Myocyte (in vitro differentiated cells): ENCODE measurements at places on chromosomes 13 and 19. TPM values are rescaled to one million over a fixed set of nuclear protein-coding genes. Genes with fewer than 3 reads are reported as not detected.
A peak's percentile ranks its signal among the peaks of the same experiment; 100 is the strongest.

ZNF507 gene
- 9.8 and 11.4 TPM in 2 replicates for total RNA-seq

RNF113B gene
- total RNA-seq = not detected in 2 replicates

BST2 gene
- 0.57 and 0.62 TPM in 2 replicates for total RNA-seq

PTH2 gene
- total RNA-seq = not detected in 2 replicates

RFPL4A gene
- not detected in 2 replicates for total RNA-seq

CNMD gene
- total RNA-seq = not detected in 2 replicates

PSG1 gene
- total RNA-seq = 4.7 and 16.3 TPM in 2 replicates

CGB5 gene
- total RNA-seq = not detected in 2 replicates

RASL11A gene
- total RNA-seq = 2.9 and 4.7 TPM in 2 replicates

CBY2 gene
- not detected in 2 replicates for total RNA-seq

HMG20B gene
- total RNA-seq = 99.9 and 102 TPM in 2 replicates

ZNF229 gene
- 6.2 and 6.8 TPM in 2 replicates for total RNA-seq

GRCh38 chr13:109892101-109892500, 105.7 kb upstream of the IRS2 start:
- no peak for DNase-seq

GRCh38 chr13:24119626-24120508, 40.7 kb upstream of the SPATA13 start:
- no peak for DNase-seq

DNA sequence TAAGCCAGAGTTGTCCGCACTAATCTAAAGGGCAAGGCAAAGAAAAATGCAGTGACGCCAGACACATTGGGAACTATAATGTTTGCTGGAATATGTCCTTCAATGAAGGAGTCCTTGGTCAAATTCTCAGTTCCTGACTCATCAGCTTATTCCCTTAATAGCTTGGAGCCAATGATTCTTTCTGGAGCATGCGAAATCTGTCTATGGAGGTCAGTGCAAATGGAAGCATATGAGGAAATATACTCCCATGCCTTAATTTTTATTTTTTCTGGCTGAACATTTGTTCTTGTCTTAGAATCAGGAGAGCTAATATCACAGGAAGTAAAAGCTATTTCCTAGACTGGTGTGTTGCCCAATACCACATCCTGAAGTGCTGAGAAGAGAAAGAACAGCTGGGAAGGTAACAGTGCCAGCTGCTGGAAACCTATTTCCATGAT, 289.8 kb upstream of the SPRY2 start:
- peak; percentile 63 for DNase-seq

GRCh38 chr13:43083750-43084149, 60.4 kb downstream of the DNAJC15 start:
- no peak for DNase-seq

GRCh38 chr13:19305434-19305833, 123.8 kb upstream of the TUBA3C start:
- no peak for DNase-seq

DNA sequence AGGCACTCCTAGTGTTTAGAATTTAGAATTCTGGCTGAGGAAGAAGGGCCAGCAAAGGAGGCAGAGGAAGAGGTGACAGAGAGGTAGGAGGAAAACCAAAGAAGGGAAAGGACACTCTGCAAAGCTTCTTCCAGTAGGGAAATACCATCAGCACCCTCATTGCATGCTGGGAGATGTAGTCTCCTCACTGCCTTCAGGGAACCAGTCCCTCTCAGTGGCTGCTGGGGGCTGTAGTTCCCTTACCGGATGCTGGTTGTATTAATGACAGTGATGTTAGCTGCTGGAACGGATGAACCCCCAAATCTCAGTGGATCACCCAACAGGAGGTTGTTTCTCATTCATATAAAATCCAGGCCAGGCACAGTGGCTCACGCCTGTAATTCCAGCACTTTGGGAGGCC, 10.1 kb downstream of the GRIN2D start:
- DNase-seq = peak; percentile 65

GRCh38 chr19:2867025-2867991, at the start of gene ZNF556:
Gene ZNF556 (plus strand): TSS chr19:2867335. CDS start chr19:2867422, 87 bp downstream.
- peak; percentile 100 for DNase-seq

GRCh38 chr13:66585669-66586203, 644.4 kb downstream of the PCDH9 start:
- no peak for DNase-seq

DNA sequence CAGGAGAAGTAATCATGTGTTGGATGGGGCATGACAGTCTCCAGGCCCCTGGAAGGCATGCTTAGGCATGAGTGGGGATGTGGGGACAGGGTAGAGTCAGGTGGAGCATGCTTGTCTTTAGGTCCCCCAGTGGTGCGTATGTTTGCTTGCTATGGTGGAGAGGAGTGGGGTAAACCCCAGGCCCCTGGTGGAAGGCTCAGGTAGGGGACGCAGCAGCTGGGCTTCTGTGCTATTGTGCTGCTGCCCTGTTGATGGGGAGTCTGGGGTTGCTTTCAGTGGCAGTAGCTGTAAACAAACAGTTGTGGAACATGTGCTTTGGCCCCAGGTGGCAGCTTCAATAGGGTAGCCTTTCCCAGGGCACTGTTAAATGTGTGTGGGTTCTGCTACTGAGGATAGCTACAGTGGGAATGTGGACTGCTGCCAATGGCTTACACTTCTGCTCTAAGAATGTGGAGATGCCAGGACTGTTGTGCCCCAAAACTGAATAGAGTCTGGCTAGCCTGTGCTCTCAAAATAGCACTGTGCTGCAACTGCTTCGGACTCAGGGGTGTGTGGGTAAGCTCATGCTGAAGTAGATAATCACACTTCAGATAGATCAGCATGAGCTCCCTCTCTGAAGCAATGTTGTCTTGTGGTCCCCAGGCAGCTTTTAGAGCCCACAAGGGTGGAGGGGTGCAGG, 1257.3 kb downstream of the DIAPH3 start:
- no peak for DNase-seq

DNA sequence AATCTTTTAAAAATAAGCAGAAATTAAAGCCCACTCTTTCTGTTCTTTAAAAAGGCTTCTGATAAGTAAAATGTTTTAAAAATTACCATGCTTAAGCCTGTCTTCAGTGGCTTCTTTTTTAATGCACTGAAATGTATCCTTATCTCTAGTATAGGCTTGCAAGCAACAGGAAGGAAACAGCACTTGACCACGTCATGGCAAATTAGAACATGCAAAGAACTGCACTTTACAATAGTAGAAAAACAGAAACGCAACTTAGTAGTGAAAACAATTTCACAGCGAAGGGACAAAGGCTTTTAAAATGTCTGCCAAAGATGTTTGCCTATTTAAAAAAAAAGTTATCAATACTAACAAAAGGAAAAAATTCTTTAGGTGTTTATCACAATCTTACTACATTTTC, 36.3 kb downstream of the ELF1 start:
- DNase-seq = no peak

GRCh38 chr13:66180836-66181235, 1049.3 kb downstream of the PCDH9 start:
- peak; percentile 37 for DNase-seq

DNA sequence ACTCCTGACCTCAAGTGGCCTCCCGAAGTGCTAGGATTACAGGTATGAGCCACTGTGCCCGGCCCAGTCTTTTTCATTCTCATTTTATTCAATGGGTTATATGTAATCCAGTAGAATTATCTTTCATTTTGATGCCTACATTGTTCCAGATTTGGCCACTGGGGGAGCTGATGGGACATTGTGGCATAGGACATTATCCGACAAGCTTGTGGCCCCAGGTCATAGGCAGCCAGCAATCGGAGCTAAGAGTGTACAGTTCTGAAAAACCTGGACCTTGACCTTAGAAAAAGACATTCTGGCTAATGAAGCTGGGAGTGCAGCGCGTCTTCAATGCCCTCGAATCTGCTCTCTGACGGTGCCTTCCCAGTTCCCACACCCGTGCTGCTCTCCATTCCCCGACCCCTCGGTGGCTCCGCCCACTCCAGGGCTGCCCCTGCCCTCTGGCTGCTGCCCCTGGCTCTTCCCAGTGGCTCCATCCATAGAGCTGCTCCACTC, 108.7 kb downstream of the TEX29 start:
- peak; percentile 46 for DNase-seq

- DNase-seq = no peak
Observed at GRCh38 chr19:23460656-23461055, 65.4 kb upstream of the ZNF91 start.

- DNase-seq = no peak
Observed at GRCh38 chr19:54462047-54462654, 1.4 kb downstream of the LENG9 start.

DNA sequence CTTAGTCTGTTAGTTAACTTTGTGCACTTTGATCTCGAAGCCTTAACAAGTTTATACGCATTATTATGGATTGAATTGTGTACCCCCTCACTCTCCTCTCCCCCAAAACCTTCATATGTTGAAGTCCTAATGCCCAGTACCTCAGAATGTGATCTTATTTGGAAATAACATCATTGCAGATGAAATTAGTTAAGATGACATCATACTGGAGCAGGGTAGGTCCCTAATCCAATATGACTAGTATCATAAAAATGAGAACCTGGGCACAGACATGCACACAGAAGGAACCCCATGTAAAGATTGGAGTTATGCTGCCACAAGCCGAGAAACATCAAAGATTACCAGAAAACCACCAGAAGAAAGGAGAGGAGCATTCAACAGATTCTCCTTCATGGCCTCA, 85.8 kb upstream of the TSC22D1 start:
- no peak for DNase-seq

- DNase-seq = no peak
Observed at GRCh38 chr19:54107876-54108490, 5.3 kb downstream of the NDUFA3 start.

GRCh38 chr13:73325723-73326558, 267.1 kb downstream of the KLF5 start:
- DNase-seq = no peak

DNA sequence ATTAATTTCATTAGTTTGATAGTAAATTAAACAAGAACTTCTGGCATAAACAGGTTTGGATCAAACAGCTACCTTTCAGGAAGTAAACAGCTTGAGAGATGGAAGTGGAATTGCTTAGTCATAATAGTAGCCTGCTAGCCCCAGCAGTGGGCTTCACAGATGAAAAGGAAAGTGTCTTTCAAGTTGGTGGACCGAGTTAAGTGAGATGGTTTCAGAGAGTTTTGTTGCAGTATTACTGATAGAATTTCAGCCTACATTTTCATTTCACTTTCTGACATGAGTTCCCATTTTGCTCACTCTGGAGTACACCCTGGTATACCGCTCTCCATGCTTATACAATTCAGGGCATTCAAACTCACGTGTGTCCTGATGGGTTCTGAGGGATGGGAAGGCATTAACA, 2.0 kb upstream of the PTOV1 start:
- no peak for DNase-seq

DNA sequence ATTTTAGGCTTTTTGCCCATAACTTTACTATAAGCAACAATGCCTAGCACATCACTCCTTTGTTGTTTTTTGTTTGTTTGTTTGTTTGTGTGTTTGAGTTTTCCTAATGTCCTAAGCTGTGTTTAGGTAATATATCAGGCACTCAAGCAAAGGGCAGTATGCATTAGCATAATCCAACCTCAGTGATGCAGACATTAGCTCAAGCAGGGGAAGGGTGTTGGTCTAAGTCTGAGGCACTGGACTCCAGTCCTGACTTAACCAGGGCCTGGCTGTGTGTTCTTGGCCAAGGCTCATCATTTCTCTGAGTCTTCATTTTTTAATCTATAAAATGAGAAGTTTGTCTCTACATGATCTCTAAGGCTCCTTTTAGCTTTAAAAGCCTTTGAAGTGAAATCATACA, 65.9 kb upstream of the RFC3 start:
- no peak for DNase-seq

DNA sequence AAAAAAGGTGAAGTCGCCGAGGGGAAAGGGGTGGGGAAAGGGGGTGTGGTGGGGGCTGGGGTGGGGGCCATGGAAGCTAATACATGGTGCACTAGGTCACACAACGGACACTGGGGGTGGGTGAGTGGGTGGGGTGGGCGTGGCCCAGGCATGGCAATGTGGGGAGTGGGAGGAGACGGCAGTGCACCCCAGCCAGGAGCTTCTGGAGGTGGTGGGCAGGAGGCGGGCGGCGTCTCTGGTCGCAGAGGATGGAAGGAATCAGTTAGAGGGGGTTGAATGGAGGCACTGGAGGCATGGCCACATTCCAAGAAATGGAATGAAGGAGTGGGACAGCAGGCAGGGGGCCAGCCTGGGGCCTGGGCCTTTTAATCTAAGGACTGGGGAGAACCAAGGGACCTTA, 19.2 kb upstream of the NANOS2 start:
- DNase-seq = no peak

DNA sequence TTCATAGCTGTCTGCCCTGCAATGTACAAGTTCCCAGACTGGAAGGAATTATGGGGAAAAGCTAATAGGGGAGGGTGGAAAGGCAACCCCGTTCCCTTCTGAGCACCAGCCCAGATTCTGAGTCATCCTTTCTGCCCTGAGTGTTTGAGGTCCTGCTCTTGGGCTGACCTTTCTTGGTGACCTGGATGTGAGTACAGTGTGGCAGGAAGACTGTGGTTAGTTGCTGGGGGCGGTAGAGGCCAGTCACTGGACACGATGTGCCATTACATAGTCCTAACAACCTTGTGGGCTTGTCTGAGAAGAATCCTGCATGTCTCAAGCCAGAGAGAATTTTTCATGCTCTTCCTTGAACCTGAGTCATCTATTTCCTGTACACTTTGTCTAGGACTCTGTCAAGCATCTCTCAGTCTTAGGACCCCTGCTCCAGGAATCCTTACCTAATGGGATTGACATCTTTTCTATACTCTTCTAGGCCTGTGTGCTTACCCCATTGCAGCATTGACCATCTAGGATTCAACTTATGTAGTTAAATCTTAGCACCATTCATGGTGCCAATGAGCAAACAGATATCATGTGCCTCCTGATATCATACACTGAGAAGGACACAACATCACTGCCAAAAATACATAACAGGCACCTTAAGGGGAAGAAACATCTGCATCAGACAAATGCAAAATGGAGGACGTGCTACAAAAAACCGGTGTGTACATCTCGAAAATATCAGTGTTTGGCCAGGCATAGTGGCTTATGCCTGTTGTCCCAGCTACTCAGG, 8.1 kb upstream of the ANGPTL4 start:
- peak; percentile 67 for DNase-seq

GRCh38 chr13:114070098-114070799, 62.2 kb downstream of the RASA3 start:
- no peak for DNase-seq
